ENCODE measurements at places on chromosomes 12 and 14.

GRCh38 chr12:92080911-92081285 is 64.7 kb downstream of the BTG1 start:
- DNase-seq, result no peak

DNA sequence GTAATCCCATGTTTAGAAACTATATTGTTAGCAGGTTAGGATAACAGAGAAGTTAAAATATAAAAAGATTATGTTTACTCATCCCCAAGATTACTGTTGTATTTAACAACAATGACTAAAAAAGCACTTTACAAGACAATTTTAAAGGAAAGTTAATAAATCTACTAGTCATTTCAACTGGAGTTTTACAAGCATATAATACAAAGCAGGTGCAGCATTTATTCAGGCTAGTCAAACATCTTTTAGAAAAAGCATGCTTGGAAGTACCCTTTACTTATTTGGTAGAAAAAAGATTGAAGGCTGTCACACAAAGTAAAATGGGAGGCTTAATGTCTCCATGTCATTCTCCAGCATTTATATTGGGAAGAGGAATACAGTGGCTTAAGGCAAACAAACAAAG is 80.6 kb downstream of the HEATR5A start:
- no peak for DNase-seq

- no peak for DNase-seq
Measured at GRCh38 chr14:92223025-92223424, 99.9 kb upstream of the SLC24A4 start.

GRCh38 chr12:42691991-42692557 is 102.5 kb upstream of the PRICKLE1 start:
- DNase-seq, result no peak

- no peak for DNase-seq
Measured at GRCh38 chr14:101877766-101878165, 86.6 kb upstream of the DYNC1H1 start.

DNA sequence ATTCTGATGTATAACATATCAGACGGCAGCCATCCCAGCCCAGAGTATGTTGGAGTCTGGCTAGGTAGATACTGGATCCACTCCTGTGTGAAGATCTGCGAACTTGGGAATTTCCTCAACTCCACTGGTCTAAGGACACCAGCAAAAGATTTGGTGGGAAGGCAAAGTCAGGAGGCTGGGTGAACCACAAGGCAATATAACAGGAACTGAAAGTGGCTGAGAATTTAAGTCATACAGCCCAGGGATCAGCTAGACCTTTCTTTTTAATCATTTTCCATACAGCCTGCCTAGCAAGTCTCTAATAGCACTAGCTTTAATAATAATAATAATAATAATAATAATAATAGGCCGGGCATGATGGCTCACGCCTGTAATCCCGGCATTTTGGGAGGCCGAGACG is 34.8 kb downstream of the BRAP start:
- DNase-seq, result no peak

- DNase-seq, result no peak
Measured at GRCh38 chr12:70962226-70962794, 41.8 kb upstream of the PTPRR start.

GRCh38 chr14:94165744-94166143 is 8.4 kb upstream of the PPP4R4 start:
- DNase-seq, result no peak

DNA sequence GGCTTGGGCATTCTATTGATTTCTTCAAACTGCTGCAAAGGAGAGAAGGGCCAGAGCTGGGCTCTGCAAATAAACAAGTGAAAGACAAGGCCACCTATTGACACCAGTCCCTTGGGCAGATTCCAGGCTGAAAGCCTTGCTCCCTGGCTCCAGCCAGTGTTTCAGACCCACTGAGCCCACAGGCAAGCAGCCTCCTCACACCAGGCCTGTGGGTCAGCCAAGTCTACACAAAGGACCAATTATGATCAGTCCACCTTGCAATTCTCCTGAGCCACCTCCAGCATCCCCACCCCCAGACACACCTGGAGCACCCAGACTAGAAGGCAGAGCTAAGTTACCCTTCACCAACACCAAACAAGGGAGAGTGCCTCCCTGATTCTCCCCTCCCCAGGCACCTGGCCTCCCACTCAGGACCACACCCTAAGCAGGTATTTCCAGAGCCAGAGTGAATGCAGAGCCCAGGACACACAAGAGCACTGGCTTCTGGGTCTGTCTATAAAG is 13.8 kb downstream of the ACTN1 start:
- DNase-seq, result no peak

DNA sequence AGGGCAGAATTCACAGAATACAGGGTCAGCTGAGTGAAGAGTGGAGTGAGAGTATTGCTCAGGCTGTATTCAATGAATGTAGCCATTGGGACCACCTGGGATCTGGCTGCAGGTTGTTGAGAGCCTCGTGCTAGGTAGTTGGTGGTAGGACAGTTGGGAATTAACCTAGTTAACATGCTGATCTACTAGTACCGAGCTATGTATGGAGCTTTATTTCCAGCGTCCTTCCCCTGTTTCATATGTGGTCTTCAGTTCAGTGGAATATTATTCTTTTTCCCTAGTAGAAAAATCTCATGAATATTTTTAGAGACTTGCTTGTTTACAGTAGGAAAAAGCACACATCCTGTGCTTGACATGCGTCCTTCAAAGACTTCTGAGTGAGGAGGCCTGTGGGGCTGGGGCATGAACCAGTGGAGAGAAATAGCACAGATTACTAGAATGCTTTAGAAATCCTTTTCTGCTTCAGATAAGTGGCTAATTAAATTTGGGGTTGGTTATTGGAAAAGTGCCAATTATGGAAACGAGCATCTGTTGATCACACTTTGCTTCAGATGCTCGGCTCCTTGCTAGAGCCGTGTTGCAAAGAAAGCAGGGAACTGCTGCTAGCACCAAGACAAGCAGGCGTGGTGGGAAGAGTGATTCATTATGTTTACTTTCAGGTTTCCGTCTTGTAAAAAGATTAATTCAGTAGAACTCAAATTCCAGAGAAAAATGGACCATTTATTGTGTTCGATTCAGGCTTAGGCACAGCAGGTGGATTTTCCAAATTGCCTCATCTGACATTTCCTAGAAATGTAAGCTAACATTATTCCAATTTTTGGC is 53.6 kb downstream of the ARF6 start:
- no peak for DNase-seq

DNA sequence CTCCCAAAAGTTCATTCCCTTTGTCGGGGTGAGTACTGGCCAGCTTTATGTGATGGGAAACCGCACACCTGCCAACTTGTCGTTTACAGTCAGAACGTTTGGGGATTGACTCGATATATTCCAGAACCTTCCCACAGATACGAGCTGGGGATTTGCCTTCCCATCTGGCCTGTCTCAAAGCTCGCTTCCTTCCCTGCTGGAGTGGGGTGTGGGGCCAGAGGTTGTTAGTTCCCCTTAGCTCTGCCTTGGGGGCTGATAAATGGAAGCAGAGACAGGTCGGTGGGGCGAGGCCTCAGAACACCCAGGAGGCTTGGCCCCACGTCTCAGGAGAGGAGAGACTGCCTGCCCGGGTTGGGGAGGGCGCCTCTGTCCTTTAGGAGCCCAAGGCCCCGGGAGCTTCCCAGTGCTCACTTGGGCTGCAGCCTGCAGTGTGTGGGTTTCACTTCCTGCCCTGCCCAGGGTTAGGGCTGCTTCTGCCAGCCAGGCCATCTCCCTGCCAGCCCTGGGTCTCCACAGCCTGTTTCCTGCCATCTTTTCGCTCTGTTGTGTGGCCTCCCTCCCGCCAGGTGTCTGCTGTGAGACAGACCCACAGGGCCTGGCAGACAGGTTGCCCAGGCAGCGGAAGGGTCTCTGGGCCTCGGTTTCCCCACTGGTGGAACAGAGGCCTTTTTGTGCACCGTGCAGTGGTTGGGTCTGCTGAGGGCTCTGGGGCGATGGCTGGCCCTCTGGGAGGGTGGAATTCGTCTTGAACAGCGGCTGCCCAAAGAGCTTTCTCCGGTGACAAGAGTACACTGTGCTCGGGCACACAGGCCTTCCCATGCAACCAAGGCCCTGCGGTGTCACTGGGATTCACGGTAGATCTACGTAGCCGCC is 8.1 kb upstream of the TEX22 start:
- no peak for DNase-seq

DNA sequence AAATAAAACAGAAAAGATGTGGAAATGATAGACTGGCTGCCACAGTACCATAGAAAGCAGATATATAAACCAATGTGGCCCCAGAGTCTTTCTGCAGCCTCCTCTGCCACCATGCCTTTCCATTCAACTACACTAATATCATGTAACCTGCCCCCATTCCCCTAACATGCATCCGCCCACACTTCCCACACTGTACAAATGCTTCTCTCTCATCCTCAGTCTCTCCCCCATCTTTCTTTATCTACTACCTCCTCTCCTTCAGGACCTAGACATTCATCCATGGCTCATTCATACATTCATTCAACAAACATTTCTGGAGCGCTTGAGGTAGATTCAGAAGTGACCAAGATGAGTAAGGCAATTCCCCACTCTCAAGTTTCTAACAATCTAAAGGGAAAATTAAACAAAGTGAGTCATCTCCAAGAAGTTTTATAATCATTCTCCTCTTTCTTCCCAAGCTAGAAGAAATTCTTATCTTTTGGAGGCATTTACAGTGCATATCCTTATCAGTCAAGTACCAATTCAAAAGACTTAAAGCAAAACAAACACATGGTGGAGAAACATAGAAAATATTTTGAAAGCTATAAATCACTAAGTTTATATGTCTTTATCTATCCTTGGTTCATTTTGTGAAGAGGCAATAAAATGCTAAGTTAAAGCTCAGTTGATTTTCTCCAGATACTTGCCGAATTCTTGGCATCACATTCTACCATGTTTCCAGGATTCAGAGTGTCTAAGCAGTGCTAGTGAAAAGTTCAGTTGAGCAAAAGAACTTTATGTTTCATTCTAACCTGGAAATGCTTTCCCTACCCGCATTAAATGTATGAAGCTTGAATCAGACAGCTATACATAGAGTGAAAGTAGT is 70.5 kb upstream of the FRMD6 start:
- DNase-seq, result no peak

- no peak for DNase-seq
Measured at GRCh38 chr14:52265253-52265652, 2.2 kb upstream of the PTGDR start.

GRCh38 chr12:96811083-96811482 is 96.0 kb upstream of the NEDD1 start:
- DNase-seq, result no peak

DNA sequence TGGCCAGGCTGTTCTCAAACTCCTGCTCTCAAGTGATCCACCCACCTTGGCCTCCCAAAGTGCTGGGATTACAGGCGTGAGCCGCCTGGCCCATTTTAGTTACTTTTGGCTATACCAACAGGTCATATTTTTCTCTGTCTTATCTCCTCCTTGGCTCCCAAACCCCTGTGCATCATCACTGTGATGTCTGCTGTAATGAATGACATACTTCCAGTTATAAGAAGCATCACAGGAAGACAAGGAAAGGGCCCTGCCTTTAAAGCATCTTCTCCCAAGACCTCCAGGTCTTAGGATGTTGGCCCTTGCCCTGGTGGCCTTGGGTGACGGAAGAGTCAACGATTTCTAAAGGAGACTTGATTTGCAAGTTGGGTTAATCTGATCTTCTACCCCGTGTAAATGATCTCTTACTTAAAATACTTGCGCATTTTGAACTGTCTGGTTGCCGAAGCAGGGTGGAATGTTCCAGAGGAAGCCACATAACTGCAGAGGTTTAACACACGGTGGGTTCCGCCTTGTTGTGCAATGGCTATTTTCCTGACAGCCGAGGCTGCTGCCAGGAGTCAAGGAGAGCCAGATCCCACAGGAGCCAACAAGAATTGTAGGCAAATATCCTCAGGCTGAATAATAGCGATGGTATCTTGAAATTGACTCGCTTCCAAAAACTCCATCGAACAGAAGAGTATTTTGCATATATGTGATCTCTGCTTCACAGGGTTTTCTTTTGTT is 55.7 kb upstream of the PLXNC1 start:
- no peak for DNase-seq

DNA sequence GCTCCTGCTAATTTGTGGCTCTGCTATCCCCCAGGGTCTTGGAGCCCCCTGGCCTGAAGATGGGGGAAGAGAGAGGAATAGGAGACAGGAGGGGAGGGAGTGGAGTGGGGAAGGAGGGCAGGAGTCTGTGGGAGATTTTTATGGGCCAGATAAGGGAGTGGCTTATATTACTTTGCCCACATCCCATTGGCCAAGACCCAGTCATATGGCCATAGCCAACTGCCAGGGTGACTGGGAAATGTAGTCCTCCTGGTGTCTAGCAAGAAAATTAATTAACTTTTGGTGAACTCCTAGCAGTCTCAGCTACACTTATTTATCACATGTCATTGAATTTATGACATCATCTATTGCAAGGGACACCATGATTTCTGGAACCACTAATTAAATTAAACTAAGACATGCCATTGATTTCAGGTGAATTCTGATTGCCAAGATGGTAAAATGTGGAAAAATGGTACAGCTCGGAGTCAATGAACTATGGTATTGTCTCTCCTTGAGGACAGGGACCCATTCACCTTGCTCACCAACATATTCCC is 50.3 kb downstream of the ESRRB start:
- DNase-seq, result no peak

- no peak for DNase-seq
Measured at GRCh38 chr12:70268972-70269371, 25.7 kb downstream of the CNOT2 start.

GRCh38 chr12:98296462-98297079 is 218.8 kb upstream of the TMPO start:
- DNase-seq, result no peak

DNA sequence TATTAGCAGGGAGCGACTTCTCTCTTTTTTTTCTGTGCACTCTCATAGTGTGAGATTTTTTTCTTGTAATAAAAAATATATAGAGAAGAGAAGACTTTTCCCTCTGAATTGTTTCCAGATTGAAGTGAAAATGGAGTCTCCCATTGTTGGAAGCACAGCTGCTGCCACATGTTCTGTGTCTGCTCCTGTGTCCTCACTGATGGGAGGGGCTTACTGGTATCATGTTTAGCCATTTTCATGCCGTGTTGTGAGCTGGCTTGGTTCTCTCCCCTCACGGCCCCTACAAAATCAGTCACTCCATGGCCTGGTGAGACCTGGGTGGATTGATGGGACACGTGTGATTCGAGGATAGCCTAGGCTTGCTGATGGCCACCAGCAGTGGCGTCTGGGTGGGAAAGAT is 379.7 kb upstream of the DDHD1 start:
- DNase-seq, result no peak

- no peak for DNase-seq
Measured at GRCh38 chr12:73612551-73612950, 925.1 kb upstream of the ATXN7L3B start.

Data from esophagus squamous epithelium (tissue), 5 donors.